ENCODE measurements at places on chromosomes 3 and 15.
A peak's percentile ranks its signal among the peaks of the same experiment; 100 is the strongest.

DNA sequence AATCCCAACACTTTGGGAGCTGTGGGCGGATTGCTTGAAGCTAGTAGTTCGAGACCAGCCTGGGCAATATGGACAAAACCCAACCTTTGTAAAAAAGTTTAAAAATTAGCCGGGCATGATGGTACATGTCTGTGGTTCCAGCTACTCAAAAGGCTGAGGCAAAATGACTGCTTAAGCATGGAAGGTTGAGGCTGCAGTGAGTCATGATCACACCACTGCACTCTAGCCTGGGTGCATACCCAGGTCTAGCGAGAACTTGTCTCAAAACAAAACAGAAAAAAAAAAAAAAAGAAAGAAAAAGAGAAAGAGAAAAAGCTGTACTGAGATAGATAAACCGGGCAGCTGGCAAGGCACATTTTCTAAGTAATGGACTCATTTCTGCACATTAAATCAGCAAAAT lies 10.6 kb downstream of the ARPP19 start:
- DNase-seq = no peak

DNA sequence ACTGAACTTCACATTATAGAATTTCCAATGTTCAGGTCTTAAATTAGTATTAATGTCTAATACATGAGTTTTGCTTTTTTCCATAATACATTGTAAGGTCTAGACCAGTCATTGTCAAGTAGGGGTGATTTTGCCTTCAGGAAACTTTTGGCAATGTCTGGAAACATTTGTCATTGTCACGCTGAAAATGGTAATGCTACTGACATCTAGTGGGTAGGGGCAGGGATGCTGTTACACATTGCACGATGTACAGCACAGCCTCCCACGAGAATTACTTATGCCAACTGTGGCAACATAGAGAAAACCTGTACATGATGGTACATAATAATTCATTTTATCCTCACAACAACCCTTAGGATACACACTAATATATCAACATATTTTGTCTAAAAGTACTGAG lies 384.1 kb downstream of the CADM2 start:
- no peak for DNase-seq

DNA sequence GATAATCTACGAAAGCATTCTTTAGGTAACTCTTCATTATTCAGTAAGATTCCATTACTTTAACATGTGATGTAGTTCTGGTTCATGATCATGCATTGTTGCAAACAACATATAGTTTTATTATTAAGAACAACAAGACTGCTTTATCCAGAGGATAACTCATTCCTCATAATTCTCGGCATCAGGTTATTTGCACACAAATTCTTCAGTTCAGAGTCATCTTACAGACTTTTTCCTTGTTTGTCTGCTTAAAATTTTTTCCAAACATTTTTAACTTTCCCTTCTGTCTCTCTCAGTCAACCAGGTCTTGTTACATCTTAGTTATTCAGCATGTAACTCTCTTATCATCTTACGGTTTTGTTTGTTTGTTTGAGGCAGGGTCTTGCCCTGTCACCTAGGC lies 60.1 kb downstream of the VGLL3 start:
- DNase-seq = no peak

DNA sequence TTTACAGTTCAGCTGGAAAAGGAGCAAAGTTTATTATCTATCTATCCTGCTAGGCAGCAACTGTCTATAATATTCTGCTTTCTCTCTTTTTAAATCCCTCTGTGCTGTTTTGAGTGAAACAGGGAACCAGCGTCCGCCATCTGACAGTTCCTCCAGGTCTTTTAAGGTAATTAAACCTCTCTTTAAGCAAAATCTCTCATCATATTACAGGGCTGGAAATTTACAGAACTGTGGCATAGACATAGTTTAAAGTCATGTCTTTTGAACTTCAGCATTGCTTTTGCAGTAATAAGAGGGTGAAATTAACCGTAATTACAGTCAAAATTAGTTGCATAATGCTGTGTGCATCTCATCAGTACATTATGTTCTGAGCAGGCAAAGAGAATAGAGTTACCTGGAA lies 263.4 kb upstream of the KCNMB2 start:
- no peak for DNase-seq

GRCh38 chr3:153404157-153404556 lies 242.1 kb downstream of the RAP2B start:
- no peak for DNase-seq

- DNase-seq = no peak
Measured at GRCh38 chr3:110731148-110731547, 340.5 kb upstream of the NECTIN3 start.

DNA sequence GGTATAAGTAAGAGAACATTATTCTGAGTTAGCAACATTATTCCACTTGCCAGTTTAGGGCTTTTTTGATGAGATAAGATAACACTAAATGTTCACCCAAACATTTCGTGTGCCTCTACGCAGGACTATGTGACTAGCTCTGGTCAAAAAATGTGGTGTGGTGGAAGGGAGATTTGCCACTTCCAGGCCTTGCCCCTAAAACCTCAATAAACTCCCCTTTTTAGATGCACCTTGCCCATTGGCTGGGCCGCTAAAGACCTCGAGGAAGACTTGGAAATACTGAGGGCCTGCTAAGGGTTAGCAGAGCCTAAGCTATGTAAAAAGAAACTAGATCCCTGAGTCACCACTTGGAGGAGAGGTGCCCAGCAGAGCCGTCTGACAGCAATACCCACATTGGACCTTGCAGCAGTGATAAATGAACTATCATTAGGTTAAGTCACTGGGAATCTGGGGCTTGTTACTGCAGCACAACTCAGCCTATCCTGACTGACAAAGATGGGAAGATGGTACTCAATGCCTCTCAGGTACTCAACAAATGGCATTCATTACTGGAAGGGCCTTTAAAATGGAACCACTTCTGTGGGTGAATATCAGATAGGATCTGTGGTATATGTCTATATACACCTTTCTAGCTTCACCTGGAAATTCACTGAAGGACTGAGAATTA lies 331.5 kb upstream of the TLE3 start:
- DNase-seq = no peak

DNA sequence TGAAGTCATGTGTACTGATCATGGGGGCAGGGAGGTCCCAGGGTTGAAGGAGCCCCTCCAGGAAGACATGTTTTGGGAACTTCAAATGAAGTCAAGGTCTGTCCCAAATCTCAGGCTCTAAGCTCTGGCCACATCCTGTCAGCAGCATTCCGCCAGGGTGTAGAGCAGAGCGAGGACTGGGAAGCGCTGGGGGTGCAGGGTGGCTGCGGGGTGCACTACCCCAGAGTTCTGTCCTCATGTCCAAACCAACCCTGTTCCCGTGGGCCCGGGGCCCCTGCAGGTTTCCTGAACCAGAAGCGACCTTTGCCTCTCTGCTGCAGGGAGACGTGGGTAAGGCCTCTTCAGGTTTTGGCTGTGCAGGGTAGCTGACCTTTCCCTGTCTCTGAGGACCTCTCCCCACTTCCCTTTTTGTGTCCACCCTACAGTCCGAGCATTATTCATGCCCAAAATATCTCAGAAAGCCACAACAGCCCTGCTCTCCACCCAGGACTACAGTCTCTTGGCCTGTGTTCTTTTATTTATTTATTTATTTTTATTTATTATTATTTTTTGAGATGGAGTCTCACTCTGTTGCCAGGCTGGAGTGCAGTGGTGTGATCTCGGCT lies 26.6 kb upstream of the FLNB start:
- no peak for DNase-seq

DNA sequence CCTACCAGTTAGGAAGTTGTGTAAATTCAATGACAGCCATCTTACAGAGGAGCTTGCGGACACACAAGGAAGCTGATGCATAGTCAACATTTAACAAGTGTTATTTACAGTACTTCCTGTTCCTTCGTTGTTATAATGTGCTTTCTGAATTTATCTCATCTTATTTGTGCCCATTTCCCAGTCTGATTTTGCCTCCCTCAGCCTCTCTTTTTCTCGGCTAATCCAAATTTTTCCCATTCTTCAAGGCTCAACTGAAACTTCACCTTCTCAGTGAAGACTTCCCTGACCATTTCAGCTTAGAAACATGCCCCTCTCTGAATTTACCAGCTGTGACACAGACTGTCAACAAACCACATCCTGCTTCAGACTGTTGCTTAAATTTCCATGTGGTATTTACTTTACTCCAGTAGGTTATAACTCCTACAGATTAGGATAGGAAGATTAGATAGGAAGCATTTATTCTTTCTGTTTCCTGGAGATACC lies 55.7 kb upstream of the CP start:
- no peak for DNase-seq

DNA sequence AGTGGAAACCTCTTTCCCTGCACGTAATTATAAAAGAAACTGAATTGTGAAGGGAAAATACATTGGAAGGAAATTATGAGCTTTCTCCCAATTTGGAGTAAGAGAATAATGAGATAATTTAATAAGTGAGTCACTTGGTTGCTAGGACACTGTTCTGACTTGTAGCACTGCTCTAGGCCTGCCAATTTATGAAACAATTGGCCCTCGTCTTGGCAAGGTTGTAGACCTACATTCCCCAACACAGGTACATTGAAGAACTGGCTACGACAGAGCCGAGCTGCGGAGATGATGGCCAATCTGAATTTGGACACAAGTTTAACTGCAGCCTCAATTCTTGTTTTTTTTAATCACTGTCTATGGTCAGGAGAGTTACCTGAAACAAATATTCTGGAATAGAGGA lies 674.1 kb downstream of the MECOM start:
- peak; percentile 20 for DNase-seq

GRCh38 chr3:175227126-175227525 lies 368.0 kb downstream of the NAALADL2 start:
- no peak for DNase-seq

DNA sequence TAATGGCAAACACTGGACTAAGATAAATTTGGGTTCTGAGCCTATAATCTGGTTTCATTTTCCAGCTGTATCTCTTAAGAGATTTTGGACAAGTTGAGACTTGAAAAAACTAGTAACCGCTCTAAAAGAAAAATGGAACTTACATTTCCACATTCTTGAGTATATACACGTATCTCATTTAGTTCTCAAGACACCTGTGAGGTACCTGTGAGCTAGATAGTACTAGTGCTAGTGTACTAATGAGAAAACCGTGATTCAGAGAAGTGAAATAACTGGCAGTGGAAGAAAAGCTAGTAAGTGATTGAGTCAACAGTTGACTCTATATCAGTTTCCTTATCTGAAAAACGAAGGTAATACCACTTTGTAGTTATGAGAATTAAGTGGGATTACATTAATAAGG lies 62.2 kb upstream of the PAQR5 start:
- no peak for DNase-seq

GRCh38 chr15:50458348-50459112 lies 34.3 kb downstream of the USP8 start:
- DNase-seq = no peak

DNA sequence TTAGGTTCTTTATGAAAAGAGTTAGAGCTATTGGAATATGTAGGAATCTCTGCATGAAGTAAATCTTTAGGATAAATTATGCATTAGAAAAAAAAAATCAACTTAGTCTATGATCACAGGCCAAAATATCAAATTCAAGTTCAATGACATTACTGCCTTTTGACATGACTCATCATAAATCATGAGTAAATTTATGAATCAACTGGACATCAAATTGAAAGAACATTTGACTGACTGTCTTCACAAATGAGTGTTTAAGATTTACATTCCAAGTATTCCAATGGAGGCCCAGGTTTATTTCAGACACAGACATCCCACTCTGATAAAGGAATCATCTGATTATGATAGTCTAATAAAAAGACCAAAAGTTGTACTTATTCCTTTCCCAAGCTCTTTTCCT lies 192.8 kb upstream of the TTC14 start:
- DNase-seq = no peak

- DNase-seq = no peak
Measured at GRCh38 chr3:157098823-157099185, 61.1 kb downstream of the CCNL1 start.

DNA sequence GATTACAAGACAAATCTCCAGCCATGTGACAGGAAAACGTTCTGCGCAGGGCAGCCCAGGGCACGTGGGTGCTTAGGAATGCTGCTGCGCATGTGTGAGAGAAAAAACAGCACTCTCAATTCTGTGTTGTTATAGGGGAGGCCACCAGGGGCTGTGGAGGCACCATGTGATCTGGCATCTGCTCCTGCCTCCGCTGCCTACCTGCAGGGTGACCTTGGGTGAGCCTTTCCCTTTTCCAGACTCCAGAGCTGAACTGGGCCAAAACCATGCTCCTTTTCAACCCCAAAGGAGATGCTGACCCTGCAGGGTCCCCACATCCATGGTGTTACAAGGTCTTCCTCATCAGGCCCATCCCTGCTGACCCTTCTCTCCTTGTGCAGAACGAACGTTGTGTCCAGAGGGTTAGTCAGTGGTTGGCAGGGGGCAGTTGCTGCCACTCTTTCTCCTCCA lies 81.5 kb upstream of the RASGRF1 start:
- no peak for DNase-seq

DNA sequence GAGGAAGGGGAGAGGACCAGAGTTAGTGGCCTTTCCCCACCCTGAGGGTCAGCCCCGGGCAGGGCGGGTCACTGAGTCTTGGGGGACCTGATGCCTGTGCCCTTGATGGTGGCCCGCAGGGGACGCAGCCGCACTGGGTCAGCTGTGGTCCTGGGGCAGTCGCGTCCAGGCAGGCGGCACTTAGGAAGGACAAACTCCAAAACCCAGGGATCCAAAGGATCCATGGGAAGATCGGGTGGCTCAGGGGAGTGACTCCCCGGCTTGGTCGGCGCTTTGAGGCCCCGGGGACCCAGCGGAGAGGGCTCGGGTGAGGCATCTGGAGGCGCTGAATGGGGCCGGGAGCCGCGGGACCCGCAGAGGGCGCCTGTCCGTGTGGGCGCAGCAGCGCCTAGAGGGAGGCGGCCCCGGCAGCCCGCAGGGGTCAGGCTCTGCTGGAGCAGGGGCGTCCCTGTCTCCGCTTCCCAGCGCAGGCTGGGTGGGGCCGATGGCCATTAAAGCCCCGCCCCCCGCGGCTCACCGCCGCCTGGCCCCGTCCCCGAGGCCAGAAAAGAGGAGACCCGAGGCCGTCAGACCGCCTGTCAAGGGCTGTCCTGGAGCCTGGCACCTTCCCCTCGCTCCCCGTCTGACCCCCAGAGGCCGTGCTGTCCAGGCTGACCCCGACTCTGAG lies 17.5 kb downstream of the CIDEC start:
- DNase-seq = peak; percentile 61

GRCh38 chr3:24598695-24599470 lies 104.2 kb upstream of the THRB start:
- DNase-seq = no peak
